Sigmoid colon (tissue), 7 donors: ENCODE measurements at places on chromosomes 7 and 10. TPM values are rescaled to one million over a fixed set of nuclear protein-coding genes. Genes with fewer than 3 reads are reported as not detected.

- DNase-seq, result no peak
These were observed 30.3 kb upstream of the TMEM273 start for GRCh38 chr10:49218480-49218879.

GRCh38 chr7:151083071-151083823 is at the start of gene TMUB1:
Gene TMUB1, minus strand, starts transcription at chr7:151083493. Its CDS starts 930 bp downstream, at chr7:151082563.
- peak; percentile 91 for DNase-seq

- DNase-seq, result no peak
These were observed 44.0 kb downstream of the PLXNA4 start for GRCh38 chr7:132532281-132532680.

DNA sequence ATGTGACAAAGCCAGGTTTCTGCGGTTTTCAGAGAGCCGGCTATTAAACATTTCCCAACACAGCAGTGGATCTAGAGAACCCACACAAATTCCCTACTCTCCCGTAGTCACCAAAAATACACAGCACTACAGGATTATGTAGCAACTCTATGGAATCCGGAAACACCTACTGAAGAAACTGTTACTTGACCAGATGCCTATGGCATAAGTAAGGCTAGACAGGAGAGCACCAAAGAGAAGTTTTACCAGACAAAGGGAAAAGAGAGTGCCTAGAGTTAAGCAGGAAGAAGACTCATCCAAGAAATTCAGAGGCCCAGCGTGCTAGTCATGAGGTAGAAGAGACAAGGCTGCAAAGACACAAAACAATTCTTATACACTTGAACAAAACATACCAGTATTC is 321.1 kb downstream of the PARD3 start:
- no peak for DNase-seq

GRCh38 chr10:27252267-27253000 is 11.8 kb upstream of the ACBD5 start:
- DNase-seq, result no peak

The ZNF12 gene
- total RNA-seq, result 21.7 TPM

- DNase-seq, result no peak
These were observed 60.2 kb downstream of the MPP7 start for GRCh38 chr10:28242555-28243204.

The ITIH5 gene
- total RNA-seq, result 126 TPM

The GOLGA7B gene
- 0.55 TPM for total RNA-seq

The SAP25 gene
- not detected for total RNA-seq

GRCh38 chr10:71727738-71728737 is 8.5 kb upstream of the C10orf105 start:
- peak; percentile 87 for DNase-seq

The SBDS gene
- total RNA-seq, result 182 TPM

GRCh38 chr10:62193479-62193878 is 75.2 kb downstream of the RTKN2 start:
- DNase-seq, result no peak

DNA sequence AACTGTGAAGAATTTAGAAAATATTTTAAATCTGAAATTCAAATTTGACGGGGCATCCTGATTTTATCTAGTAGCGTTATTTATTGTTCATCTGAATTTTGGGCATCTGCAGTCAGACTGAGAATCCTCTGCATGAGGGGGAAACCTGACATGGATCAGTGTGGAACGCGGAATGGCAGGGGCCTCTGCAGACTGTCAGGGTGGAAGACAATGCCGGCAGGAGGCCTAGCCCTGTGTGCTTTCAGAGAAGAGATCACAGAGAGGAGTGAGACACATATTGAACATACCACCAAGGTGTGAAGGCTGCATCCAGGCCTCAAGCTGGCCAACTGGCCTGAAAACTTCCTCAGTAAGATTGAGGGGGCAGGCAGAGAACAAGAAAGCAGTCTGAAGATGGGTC is 921.1 kb upstream of the GHITM start:
- DNase-seq, result no peak

GRCh38 chr7:42730586-42730985 is 181.3 kb downstream of the C7orf25 start:
- no peak for DNase-seq

The MUC3A gene
- 3.0 TPM for total RNA-seq

The SPDYE16 gene
- not detected for total RNA-seq

The SPDYE9 gene
- not detected for total RNA-seq

The GIMAP5 gene
- 17.7 TPM for total RNA-seq

The RPS24 gene
- 3,684 TPM for total RNA-seq

GRCh38 chr10:122171302-122172075 is 99.6 kb upstream of the BTBD16 start:
- no peak for DNase-seq

DNA sequence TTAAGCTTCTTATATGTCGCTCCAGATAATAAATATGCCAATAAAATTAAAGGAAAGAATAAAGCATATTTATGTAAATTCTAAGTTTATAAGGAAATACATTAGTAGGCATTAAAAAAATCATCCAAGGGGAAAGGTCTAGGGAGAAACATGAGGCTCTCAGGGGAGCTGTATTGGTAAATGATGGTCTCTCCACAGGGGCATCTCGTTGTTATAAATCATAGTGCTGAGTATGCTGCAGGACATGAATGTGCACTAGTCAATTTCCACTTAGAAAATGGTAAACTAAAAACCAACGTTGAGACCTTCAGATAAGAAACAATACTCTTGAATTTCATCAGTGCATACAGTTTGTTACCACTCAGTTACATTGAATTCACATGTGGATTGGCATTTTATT is 194.0 kb upstream of the AHR start:
- DNase-seq, result no peak

DNA sequence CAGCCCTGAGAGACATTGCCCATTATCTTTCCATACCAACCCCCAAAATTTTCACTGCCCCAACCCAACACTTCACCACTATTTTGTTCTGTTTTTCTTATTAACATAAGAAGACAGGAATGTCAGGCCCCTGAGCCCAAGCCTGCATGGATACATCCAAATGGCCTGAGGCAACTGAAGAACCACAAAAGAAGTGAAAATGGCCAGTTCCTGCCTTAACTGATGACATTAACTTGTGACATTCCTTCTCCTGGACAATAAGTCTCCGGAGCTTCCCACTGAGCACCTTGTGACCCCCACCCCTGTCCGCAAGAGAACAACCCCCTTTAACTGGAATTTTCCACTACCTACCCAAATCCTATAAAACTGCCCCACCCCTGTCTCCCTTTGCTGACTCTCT is 1076.4 kb upstream of the GHITM start:
- no peak for DNase-seq

DNA sequence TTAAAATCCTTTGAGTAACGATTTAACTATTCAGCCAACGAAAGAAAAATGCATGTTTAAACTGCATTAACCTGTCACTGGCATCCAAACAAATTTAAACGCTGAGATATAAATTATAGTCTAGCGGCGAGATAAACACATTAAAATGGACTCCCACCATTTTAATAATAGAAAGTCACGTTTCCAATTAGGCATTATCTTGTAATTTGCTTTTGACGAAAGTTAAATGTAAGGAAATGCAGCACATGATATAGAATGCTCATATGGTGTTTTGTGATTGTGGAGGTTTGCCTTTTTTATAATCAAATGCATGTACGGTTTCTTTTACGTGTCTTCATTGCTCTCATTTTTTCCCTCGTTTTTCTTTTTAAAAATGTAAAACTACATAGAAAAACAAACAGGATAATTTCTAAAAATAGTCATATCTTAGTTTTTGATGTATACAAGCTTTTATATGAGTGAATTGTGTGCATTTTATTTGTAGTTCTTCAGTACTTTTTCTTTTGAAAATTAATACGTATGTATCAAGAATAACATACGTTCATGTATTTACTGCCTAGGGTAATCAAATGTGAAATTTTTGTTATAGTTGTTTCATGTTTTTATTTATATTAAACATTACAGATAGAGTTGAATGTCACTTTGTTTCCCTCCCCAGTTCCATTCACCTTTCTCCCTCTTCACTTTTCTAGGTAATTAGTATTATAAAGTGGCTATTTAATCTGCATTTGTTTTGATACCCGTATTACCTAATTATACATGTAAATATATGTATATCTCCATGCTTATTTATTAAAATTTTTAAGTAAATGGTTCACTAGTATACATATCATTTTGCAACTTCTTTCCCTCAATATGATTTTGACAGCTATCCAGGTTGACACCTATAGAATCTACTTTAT is 1.1 kb upstream of the KLF14 start:
- no peak for DNase-seq

- no peak for DNase-seq
These were observed 458.1 kb downstream of the RPS24 start for GRCh38 chr10:78491812-78492211.

The FAM25A gene
- total RNA-seq, result not detected

GRCh38 chr10:12846718-12847117 is 154.8 kb downstream of the CCDC3 start:
- DNase-seq, result no peak

The RASA4B gene
- total RNA-seq, result 17.2 TPM

The RNF148 gene
- total RNA-seq, result not detected

DNA sequence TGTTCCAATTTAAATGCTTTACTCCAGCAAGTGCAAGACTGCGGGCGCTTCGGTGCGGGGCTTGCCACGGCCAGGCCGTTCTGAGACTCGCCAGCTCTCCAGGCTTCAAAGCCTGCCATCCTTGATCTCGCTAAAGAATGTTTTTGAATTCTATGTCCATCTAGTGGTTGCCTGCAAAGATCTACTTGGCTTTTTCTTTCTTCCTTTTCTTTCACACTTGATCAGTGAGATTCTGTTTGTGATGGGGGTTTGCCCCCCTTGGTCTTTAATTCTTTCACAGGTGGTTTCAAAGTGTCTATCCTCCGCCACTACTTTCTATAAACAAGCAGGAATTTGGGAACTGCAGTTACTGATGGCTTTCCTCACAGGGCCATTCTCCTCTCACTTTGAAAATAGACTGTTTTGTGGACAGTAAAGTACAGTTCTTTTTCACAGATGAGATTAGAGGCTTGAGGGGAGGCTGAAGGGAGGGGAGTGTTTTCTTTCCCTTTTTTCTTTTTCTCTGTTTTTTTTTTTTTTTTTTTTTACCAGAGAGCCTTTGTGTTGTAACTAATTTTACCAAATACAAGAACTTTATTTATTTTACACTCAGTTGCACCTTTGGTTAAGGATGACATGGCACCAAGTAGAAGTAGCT is 15.2 kb upstream of the FBXW4 start:
- no peak for DNase-seq

The SYT15 gene
- total RNA-seq, result 0.99 TPM

DNA sequence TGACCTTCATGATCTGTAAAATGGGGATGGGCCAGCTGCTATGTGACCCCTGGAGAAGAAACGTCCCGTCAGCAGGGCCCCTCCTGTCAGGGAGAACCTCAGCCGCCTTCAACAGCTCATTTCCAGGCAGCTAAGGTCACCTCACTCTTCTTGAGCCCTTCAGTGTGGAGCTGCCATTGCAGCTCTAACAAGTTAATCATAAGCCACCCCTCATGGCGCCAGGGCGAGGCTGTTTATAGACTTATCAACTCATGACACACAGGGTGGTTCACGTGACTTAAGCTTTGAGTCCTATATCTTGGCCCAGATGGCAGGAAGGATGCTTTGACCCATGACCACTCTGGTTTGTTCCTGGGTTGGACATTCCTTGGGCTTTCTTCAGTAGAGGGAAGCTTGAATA is 315.1 kb downstream of the TNS3 start:
- peak; percentile 56 for DNase-seq

The SFRP5 gene
- total RNA-seq, result 18.3 TPM

DNA sequence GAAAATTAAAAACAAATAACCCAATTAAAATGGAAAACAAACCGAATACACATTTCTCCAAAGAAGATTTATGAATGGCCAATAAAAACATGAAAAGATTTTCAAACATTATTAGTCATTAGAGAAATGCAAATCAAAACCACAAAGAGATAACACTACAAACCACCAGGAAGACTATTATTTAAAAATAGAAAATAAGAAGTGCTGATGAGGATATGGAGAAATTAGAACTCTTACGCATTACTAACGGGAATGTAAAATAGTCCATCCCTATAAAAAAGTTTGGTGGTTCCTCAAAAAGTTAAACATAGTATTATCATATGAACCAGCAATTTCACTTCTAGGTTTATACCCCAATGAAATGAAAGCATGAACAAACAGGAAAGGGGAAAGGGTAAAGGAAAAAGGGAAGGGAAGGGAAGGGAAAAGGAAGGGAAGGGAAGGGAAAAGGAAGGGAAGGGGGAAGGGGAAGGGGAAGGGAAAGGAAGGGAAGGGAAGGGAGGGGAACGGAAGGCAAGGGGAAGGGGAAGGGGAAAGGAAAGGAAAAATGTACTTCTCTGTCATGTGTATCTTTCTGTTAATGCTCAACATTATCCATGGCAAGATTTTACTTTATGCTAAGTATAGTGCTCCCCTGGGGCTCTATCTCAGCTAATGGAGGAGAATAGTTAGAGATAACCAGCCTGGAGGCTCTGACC is 125.3 kb upstream of the RSU1 start:
- DNase-seq, result no peak

GRCh38 chr7:135682191-135682590 is 19.9 kb downstream of the STMP1 start:
- no peak for DNase-seq
